ENCODE measurements at places on chromosomes 4 and X.

- DNase-seq = no peak
Observed at GRCh38 chr4:98908703-98909262, 20.1 kb downstream of the EIF4E start.

DNA sequence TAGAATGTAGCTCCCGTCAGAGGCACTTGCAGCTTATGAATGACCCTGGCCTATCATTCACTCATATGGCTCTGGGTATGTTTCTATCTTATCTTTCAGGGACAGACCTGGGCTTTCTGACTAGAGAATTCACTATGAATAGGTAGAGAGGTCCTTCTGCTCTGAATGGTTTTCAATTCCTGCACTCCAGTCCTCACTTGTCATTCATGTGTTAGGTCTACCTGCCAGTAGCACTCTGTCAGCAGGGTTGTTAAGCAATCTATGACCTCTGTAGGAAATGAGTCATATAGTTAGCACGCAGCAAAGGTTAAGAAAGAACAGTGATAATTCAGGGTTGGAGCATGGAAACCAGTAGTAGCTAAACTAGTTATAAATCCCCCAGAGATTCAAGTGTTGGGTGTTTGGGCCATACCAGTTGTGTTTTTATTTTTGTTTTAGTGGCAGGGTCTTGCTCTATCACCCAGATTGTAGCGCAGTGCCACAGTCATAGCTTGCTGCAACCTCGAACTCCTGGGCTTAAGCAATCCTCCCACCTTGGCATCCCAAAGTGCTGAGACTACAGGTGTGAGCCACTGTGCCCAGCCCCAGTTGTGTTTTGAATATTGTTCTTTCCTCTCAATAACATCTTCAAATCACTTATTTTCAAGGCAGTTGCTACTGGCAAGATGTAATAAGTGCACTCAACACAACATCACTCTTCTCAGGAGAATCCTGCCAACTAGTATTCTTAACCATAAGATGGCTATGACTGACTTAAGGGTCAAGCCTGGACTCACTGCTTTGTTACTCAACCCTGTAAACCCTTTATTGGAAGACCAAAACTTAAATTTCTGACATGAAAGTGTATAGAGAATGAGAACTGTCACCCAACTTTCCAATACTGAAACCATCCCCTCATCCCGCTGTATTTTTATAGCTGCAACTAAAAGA lies 25.1 kb downstream of the ARL13A start:
- DNase-seq = no peak

- DNase-seq = no peak
Observed at GRCh38 chr4:77699731-77700210, 94.2 kb downstream of the CXCL13 start.

DNA sequence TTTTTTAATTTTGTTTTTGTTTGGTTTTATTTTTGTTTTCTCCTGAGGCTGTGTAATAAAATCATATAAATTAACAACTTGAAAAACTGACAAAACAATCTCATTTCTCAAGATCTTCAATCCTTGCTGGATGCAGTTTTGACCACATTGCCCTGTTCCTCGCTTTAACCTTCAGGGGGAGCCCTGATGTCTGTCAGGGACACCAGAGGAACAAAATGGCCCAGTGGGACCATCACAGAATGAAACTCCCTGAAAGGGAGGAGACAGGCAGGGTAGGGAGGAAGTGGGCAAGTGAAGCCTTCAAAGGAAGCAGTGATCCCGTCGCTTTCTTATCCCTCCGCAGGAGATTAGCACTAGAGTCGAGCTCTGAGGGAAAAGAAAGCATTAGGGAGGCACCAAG lies 274.9 kb upstream of the LDB2 start:
- DNase-seq = no peak

- DNase-seq = no peak
Observed at GRCh38 chrX:111354496-111354895, 57.5 kb downstream of the DCX start.

DNA sequence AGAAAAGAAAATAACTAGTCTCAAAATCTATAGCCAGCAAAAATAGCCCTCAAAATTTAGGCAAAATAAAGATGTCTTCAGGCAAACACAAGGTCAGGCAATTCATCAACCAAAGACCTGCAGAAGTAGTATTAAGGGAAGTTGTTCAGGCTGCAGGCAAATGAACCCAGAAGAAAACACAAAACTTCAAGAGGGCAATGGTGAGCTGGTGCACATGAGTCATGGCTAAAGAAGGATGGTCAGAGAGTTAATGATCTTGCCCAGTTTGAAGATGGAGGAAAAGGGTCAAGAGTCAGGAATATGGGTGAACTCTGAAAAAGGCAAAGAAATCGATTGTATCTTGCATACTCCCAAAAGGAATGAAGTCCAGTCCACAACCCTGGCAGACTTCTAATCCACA lies 83.1 kb upstream of the FAT4 start:
- DNase-seq = no peak

GRCh38 chr4:98939892-98940298 lies 11.0 kb upstream of the EIF4E start:
- no peak for DNase-seq

DNA sequence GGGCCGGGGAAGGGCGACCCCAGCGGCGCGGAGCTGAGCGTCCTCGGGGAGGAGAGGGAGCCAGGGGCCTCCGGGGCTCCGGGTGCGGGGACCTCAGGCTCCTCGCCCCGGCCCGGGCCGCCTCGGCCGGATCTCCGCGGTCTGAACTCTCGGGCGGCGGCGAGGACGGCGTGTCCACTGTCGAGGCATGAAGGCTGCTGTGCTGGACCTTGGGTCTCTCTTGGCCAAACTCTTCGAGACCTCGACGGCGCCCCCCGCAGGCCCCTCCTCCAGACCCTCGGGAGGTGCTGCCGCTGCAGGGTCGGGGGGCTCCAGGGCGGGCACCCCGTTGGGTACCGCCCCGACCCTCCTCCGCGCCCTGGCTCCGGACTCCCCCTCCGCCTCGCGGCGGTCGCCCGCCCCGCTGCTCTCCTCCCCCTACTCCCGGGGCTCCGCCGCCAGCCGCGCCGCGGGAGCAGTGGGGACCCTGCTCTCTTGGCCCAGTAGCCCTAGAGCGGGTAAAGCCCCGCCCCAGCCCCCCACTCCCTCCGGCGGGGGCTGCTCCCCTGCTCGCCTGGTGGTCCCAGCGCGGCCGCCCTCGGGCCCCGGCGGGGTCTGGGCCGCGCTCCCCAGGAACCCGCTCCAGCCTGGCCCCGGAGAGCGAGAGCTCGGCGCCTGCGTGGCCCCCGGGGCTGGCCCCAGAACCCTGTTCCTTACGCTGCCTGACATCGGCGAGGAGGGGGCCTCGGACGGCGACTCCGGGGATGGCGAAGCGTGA lies 564 bp downstream of the FAM149A start:
- no peak for DNase-seq

DNA sequence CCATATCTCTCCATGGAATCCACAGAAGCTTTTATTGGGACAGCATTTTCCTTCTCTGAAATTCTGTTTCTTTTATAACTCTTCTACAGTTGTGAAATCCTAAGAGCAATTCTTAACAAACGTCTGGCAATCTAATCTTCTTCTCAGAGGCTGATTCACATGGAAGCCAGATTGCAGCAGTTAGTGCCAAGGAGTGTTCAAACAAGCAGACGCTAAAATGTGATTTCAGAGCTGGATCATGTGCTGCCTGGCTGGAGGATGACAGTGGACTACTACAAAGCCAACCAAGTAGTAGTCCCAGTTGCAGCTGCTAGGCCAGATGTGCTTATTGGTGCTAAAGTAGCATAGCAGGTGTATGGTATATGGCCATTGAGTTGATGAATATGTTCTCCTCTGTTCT lies 27.7 kb upstream of the GLRB start:
- DNase-seq = no peak

DNA sequence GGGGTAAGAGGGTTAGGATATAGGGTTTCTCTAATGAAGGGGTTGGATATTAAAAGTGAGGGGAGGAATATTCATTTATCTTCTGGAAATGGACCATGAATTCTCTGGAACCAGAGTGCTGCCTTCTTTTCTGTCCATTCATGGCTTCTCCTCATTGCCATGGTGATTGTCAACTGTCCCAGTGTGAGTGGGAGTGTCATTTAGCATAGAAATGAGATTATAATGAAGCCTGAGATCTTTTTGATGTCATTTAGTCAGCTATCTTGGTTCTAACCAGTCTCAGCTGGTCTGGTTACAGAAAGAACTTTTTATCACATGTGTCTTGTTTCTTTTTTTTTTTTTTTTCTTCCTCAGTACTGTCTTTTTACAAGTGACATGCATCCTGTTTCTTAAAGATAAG lies 497.3 kb upstream of the PITX2 start:
- no peak for DNase-seq

DNA sequence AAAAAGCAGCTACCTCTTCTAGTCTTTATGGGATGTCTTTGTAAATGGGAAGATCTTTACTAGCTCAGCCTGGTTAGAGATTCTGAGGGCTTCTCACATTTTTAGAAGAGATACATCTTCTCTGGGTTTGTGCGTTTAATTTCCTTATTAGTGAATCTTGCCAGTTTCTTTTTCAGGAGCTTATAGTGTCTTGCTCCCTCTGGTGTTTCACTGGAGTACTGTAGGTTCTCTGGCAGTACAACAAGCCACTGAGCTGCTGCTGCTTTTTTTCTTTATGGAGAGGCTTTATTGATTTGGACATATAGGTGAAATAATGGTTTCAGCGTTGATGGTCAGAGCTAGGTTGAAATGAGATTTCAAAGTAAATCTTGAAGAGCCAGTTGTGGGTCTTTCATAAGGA lies 82.9 kb downstream of the LAS1L start:
- no peak for DNase-seq

DNA sequence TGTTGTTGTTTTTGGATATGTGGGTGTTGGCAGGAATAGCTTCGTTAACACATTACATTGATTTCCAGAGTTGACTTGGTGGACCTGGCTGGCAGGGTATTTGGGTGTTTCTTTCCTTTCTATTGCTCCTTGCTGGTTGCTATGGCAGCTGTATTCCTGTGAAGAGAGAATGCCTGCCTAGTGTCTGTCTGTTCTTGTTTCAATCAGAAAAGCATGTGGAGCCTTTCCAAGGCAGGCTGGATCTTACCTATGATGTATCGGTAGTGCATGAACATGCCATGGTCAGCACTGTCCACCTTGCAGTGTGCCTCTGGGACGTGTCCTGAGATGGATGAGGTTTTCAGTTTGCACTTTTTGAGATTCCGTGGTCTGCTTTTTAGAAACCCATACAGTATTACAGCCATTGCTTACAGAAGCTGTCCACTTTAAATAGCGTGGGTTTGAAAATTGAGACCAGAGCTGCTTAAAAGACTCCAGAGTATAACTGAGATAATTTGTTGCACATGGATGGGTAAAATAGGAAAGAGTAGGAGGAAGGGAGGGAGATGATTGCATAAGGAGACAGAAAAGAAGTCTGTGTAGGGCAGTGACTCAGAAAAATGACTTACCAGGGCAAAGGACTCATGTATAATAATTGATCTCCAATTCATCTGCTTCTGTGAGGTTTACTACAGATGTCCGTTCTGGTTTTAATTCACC lies 20.0 kb upstream of the AADAT start:
- no peak for DNase-seq

DNA sequence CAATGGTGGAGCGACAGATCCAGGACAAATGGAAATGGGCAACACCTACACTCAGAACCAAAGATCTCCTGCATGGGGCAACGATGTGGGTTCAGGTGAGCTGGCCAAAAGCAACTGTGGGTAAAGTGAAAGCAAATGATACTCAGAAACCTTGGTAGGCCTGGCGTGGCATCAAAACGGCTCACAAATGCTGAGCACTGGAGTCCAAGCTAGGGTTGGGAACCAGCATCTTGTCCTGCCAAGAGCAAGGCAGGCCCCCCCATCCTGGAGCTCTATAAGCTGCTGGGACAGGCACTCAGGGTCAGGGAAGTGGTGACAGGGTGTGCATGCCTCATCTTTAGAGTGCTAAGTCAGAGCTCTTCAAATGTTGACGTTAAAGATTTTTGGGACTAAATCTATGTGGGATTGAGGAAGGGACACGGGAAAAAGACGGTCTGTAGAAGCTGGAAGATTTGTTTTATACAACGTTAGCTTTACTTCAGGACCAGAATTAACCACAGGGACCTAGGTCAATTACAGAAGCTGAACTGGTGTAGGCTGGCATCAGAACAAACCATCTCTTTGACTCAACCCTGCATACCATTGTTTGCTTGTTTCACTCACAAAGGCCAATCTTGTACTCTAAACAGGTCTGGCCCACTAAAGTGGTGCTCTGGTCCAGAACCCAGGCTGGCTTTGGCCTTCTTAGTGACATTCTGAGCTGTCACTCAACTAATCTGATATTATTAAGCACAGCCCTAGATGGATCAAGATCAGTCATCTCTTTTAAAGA lies 10.7 kb downstream of the ATP8A1 start:
- DNase-seq = no peak

- no peak for DNase-seq
Observed at GRCh38 chr4:74189331-74190043, 31.6 kb downstream of the MTHFD2L start.

DNA sequence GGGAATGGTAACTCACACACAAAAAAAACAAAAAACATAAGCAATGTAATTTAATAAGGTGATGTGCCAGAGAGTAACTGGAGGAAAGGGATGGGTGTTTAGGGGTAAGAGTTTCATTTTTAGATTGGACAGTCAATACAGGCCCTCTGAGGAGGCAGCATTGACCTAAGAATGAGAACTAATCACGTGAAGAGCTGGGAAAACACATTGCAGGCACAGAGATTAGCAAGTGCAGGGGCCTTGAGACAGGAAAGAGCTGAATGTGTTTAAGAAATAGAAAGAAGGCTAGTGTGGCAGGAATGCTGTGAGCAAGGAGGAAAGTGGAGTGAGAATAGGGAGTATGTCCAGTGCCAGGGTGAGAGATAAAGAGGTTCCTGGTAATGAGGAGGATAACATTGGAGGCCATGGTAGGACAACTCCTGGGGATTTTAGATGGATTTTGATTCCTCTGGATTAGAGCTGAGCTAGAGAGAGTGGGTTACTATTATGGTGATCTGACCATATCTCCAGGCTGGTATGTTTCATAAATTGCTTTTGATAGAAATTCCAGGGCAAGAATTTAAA lies 17.6 kb downstream of the PDLIM5 start:
- no peak for DNase-seq

DNA sequence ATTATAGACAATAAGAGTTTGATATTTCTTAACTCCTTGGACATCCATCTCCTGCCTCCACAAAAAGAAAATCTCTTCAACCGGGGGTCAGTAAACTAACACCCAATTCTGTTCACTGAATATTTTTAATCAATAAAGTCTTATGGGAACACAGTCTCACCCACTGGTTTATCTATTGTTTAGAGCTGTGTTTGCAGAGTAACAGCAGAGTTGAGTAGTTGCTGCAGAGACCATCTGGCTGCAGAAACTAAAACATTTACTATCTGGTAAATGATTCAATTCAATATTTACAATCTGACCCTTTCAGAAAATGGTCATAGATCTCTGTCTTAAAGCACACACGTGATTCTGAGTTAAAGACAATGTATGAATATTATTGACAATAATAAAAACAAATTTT lies 94.0 kb downstream of the TMA16 start:
- DNase-seq = no peak

- no peak for DNase-seq
Observed at GRCh38 chrX:120308558-120308957, 2.7 kb downstream of the TMEM255A start.

GRCh38 chrX:15808254-15808653 lies 18.0 kb downstream of the ZRSR2 start:
- no peak for DNase-seq

GRCh38 chr4:134862116-134862515 lies 660.5 kb upstream of the PABPC4L start:
- DNase-seq = no peak

GRCh38 chrX:21975812-21976211 lies 35.3 kb downstream of the SMS start:
- no peak for DNase-seq

Measured in stimulated activated CD4-positive, alpha-beta T cell treated with anti-CD3 and anti-CD28 coated beads, TNF-alpha, amount 100 ng/mL, for 24 hours (primary cell).